ENCODE measurements at places on chromosomes 1 and 21.

DNA sequence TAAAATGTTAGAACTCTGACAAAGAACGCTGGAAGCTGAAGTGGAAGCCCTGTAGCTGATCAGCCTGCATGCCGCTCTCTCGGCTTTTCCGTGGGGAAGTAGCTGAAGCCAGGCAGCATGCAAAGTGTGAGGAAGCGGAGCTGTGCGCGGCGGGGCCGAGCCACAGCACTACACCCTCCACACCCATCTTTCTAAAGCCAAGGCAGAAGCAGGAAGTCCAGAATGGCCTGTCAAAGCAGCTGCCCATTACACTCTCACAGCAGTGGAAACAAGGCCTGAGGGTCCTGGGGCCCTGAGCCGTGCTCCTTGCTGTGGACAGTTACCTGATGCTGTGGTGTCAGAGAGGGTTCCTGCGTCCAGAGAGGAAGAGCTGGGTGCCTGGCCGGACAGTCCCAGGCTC lies 69.6 kb downstream of the UBR4 start:
- peak overlapping the region; percentile 23 for H3K27ac ChIP-seq
- H3K27me3 ChIP-seq: no peaks in the 10 kb centered on the region
- H3K4me3 ChIP-seq: no peak overlapping the region

GRCh38 chr1:116259663-116260062 lies 113.4 kb upstream of the ATP1A1 start:
- H3K4me1 ChIP-seq: peaks cover 23% of the 10 kb centered on the region
- no peak overlapping the region for H3K4me3 ChIP-seq
- no peak overlapping the region for H3K27ac ChIP-seq

- H3K27ac ChIP-seq: peak overlapping the region; percentile 30
- no peaks in the 10 kb centered on the region for H3K36me3 ChIP-seq
- peaks cover 11% of the 10 kb centered on the region for H3K4me1 ChIP-seq
Measured at GRCh38 chr1:178066908-178067614, 26.8 kb upstream of the RASAL2 start.

DNA sequence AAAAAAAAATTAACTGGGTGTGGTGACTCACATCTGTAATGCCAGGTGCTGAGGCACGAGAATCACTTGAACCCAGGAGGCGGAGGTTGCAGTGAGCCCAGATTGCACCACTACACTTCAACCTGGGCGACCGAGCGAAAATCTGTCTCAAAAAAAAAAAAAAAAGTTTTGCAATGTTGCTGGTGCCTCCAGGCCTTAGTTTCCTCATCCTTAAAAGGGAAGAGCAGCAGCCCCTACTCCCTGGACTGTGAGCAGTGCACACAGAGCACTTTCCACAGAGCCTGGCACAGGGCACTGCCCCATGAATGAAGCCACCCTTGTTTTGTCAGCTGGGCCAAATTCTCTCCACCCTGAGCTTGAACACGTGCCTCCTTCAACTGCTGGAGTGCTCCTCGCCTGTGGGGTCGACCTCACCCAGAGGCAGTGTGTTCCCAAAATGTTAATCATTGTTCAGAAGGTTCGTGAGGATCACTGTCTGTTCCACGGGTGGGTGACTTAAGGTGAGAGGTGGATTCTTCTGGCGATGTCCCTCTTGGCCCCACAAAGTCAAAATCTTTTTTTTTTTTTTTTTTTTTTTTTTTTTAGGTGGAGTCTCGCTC lies 152.1 kb upstream of the TMEM51 start:
- DNase-seq: no peak
- no peak overlapping the region for H3K27ac ChIP-seq
- H3K27me3 ChIP-seq: no peaks in the 10 kb centered on the region

- H3K27ac ChIP-seq: peak overlapping the region; percentile 11
- no peak overlapping the region for H3K4me3 ChIP-seq
- peaks cover 15% of the 10 kb centered on the region for H3K4me1 ChIP-seq
Measured at GRCh38 chr1:176801514-176802020, 338.6 kb downstream of the PAPPA2 start.

- no peaks in the 10 kb centered on the region for H3K27me3 ChIP-seq
- H3K27ac ChIP-seq: no peak overlapping the region
- no peak overlapping the region for H3K4me3 ChIP-seq
- peaks cover 9% of the 10 kb centered on the region for H3K4me1 ChIP-seq
- DNase-seq: no peak
- peaks cover 8% of the 10 kb centered on the region for H3K36me3 ChIP-seq
Measured at GRCh38 chr1:26434161-26434752, 2.1 kb downstream of the DHDDS start.

GRCh38 chr1:23371987-23372880 lies 2.6 kb upstream of the ZNF436 start:
- H3K27me3 ChIP-seq: no peaks in the 10 kb centered on the region
- H3K36me3 ChIP-seq: peaks cover 5% of the 10 kb centered on the region
- H3K4me1 ChIP-seq: peaks cover 56% of the 10 kb centered on the region
- no peak for DNase-seq
